Stimulated activated CD8-positive, alpha-beta memory T cell treated with anti-CD3 and anti-CD28 coated beads, Interleukin-15, amount 100 ng/mL, for 48 hours (primary cell): ENCODE measurements at places on chromosomes 1 and 21.

GRCh38 chr1:217747156-217747769, 116.1 kb downstream of the SPATA17 start:
- no peak for DNase-seq

GRCh38 chr1:238191170-238191569, 300.4 kb upstream of the ZP4 start:
- no peak for DNase-seq

GRCh38 chr1:227938911-227939790, 8.6 kb downstream of the WNT9A start:
- DNase-seq = no peak

DNA sequence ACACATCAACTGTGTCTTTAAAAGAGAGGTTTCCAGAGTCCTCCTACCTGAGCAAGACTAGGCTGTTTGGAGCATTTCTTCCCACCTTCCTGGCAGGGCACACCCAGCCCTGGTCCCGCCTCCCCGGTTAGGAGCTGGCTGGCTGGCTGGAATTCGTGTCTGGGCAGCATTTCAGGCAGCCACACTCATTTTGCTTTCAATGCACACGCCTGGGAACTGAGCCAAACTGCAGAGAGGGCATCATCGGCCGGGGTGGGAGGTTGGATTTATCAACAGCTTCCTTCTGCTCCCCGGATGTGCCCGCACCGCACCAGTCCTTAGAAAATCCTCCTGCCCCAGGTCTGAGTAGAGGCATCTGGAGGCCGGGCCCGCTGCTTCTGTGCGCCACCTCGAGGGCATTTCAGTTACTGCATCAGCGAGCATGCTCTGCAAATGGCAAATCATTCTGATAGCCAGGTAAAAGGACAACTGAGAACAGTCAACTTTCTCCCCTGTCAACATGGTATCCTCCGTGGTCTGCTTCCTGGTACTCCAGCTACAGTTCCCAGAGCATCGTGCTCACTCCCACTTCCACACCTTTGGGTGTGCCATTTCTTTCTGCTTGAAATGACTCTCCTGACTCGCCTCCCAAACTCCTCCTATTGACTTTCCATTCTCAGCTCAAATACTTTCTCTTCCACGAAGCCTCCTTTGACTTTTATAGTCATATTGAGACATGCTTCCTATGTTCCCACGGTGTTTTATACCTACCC, 20.6 kb downstream of the TCEA3 start:
- DNase-seq = peak; percentile 78

DNA sequence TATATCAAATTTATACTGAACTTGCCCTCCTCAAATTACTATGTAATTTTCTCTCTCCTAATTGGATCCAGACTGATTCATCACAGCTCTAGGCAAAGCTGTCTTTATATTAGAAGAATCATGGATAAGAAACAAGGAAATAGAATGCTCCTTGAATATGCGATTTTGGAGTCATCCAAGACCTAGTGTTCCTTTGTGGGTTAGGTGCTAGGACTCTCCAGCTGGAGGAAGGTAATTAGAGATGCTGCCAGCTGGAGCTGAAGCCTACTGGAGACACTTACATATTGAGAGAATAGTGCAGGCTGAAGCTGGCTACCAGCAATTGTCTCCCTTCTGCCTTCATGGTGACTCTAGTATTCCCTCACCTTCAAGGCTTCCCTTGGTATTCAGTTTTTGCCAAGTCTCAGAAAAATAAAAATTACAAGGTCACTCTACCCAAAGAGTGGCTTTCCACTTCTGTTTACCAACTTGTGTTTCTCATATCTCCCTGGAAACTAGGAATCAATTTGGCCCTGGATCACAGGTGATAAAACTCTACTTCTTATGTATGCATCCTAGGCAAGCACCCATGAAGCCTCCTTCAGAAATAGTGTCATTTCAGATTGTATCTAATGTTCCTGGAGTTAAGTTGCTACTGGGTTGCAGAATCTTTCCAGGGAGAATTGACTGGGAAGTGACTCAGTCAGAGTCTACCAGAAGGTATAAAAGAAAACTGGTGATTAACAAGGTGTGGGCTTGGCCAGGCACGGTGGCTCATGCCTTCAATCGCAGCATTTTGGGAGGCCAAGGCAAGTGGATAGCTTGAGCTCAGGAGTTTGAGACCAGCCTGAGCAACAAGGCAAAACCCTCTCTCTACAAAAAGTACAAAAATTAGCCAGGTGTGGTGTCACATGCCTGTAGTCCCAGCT, 24.4 kb upstream of the DOCK7 start:
- DNase-seq = no peak

- DNase-seq = no peak
These were observed 25.3 kb downstream of the RRAGC start for GRCh38 chr1:38834221-38834782.

- no peak for DNase-seq
These were observed 85.3 kb upstream of the GPR88 start for GRCh38 chr1:100452641-100453040.

DNA sequence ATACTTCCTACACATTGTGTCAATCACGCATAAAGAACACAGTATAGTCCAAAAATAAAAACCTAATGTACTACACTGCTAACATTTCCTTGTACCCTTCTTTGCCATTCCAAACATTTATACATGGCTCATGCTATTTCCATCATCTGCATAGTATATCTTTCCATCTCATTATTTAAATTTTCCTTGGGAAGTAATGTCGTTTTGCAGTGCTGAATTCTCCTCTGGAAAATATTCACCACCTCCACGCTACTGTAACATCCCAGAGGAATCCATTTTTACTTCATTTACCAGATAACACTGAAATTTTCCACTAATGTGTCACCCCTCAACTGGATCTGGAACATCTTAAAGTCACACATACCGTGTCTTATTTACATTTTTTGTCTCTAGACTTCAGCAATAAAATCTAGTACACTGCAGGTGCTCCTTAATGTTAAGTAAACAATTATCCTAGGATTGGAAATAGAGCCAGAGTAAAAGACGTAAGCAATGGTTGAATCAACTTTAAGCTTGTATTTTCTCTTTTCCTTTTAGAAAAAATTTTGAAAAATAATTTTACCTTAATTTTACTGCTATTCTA, 881.0 kb downstream of the AMY1C start:
- DNase-seq = no peak

- no peak for DNase-seq
These were observed 1.0 kb downstream of the ZNF687 start for GRCh38 chr1:151282883-151283725.

DNA sequence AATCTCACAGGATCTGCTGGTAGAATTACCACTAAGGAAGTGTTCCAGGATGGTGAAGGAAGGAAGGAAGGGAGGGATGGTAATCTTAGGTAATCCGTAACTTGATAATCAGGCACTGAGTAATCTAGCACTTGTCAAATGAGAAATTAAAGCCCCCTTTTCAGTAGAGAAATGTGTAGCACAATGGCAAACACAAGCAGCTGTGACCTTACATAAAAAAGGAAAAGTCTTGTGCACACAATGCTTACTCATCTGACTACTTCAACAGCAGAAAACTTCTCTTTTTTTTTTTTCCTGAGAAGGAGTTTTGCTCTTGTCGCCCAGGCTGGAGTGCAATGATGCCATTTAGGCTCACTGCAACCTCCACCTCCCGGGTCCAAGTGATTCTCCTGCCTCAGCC, 6.1 kb downstream of the NUP210L start:
- DNase-seq = no peak

DNA sequence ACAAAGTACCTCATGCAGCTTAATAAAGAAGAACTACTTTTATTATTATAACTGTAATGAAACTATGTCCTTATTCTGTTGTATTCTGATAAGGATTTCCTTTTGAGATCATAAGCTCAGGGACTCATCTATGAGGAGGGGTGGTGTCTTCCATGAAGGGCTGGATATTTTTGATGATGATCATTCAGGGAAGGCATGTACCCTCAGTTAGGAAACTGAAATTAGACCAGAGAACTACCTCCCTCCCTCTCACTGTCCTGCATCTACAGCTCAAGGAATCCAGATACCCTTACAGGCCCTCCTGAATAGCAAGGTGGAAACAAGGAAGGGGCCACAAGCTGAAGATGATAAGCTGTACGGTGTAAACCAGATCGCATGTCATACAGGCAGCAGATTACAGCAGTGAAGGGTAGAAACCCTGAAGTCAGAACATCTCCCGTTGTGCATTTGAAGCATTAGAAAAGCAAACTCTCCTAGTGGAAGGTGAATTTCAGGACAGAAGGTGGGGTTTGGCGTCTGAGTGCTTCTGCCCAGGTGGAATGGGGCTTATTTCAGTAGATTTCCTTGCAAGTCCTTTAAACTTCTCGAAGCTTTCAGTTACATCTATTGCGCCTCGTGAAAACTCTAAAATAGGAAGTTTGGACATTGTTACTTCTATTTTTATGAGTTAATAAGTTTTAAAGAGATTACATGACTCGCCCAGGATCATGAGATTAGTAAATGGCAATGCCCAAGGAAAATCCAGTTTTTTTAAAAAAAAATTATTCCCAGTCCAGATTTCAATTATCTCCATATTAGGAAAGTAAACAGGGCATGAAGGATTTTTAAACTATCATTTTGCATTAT, 101.1 kb upstream of the HNRNPU start:
- DNase-seq = no peak
